ENCODE measurements at places on chromosomes 3 and 15.

GRCh38 chr15:65040461-65040860 is 4.7 kb upstream of the SLC51B start:
- no peak for DNase-seq

DNA sequence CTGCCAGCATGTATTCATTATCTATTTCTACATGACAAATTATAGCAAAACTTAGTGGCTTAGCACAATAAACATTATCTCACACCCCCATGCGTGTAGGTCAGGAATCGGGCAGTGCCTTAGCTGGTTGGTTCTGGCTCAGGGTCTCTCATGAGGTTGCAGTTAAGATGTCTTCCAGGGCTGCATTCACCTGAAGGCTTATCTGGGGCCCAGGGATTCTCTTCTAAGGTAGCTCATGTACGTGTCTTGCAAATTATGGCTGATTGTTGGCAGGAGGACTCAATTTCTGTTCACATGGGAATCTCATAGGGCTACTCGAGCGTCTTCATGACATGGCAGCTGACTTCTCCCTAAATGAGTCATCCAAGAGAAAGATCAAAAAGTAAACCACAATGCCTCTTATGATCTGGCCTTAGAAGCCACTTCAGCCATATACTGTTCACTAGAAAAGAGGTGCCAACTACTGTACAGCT is 42.9 kb upstream of the TSC22D2 start:
- no peak for DNase-seq

DNA sequence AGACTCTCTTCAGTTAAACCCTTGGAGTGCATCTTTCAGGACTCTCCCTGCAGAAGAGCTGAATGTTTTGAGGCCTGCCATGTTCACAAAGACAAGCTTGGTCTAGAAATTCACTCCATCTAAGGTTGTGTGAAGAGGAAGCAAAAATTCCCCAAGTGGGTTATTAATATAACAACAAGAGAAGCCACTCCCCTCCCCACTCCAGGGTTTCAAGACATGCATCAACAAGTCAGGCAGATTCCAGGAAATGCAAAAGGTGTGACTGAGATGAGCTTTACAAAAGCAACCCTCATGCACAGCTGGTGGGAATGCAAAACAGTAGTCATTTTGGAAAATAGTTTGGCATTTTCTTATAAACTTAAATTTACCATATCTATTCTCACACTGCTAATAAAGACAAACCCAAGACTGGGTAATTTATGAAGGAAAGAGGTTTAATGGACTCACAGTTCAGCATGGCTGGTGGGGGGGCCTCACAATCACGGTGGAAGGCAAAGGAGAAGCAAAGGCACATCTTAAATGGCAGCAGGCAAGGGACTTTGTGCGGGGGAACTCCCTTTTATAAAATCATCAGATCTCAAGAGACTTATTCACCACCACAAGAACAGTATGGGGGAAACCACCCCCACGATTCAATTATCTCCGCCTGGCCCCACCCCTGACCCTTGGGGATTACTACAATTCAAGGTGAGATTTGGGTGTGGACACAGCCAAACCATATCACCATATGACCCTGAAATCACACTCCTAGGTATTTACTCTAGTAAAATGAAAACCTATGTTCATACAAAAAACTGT is 31.3 kb downstream of the TARS3 start:
- DNase-seq = no peak

GRCh38 chr3:104066658-104067057 is 1300.1 kb upstream of the ALCAM start:
- no peak for DNase-seq

DNA sequence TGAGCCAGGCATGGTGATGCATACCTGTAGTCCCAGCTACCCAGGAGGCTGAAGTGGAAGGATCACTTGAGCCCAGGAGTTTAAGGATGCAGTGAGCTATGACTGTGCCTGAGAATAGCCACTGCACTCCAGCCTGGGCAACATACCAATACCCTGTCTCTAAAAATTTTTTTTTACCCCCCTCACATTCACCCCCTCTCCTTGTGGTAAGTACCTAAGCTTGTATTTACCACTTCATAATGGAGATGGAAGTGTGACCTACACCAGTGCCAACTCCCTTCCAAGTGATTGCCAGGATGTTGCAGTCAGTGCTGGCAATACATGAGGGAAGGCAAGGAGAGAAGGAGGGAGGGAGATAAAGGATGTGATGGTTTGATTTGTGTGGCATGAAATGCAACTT is 84.2 kb downstream of the LRRC28 start:
- no peak for DNase-seq

- peak; percentile 26 for DNase-seq
Observed at GRCh38 chr15:38683382-38684242, 119.0 kb upstream of the RASGRP1 start.

GRCh38 chr3:135448520-135448919 is 517.0 kb upstream of the PPP2R3A start:
- no peak for DNase-seq

- no peak for DNase-seq
Observed at GRCh38 chr15:48628832-48629231, 16.7 kb downstream of the FBN1 start.

GRCh38 chr3:139774560-139775302 is 97.0 kb upstream of the NMNAT3 start:
- no peak for DNase-seq

DNA sequence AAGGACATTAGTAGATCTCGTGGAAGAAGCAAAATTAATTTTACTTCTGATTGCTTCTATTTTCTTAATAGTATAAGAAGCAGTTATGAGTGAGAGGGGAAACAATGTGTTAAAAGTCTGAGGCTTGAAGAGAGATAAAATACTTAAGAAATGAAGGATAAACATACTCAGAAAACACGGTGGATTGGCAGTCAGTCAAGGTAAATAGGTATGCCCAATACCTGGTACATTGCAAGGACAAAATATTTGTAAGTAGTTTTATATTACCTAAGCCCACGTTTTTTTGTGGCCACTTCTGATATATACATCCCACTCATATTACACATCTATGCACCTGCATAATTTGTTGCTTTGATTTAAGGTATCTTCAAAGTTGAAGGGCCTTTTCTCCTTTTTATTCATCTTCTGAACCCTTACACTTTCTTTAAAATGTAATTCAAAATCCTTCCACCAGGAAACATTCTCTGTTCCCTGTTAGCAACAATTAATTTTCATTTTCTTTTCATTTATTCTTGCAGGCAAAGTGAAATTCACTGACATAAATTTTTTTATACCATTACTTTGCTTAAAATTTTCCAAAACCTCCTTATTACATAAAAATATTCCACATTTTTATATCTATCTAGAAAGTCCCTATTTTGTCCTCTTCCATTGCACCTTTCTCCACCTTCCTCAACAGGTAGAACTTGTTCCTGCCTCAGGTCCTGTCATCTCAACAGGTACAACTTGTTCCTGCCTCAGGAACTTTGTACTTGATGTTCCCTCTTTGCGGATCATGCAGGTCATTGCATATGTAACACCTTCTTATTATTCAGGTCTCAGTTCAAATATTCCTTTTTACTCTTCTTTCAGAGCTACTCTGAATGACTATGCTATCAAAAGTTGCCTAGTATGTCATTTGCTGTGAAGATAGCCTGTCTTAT is 755.7 kb upstream of the ALCAM start:
- no peak for DNase-seq

GRCh38 chr3:14846226-14846880 is 27.6 kb downstream of the FGD5 start:
- no peak for DNase-seq
